COLO829 (cell line): ENCODE measurements at places on chromosomes 3 and 15.

DNA sequence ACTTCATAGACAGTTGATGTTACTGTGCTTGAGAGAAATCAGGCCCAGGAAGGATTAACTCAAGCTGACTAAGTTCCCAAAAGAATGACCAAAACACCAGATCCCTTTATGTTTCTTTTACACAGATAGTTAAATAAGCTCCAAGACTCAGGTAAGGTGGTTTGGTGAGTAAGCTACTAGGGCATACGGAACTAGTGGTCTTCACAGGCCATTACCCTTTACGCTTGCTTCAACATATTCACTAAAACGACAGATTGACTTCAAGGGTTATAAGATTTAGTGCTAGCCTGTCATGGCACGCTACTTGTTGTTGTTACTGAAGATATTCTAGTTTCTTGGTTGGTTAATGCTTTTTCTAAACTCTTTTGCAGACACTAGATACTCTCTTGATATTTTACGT is 369.3 kb downstream of the LPP start:
- no peak for DNase-seq

DNA sequence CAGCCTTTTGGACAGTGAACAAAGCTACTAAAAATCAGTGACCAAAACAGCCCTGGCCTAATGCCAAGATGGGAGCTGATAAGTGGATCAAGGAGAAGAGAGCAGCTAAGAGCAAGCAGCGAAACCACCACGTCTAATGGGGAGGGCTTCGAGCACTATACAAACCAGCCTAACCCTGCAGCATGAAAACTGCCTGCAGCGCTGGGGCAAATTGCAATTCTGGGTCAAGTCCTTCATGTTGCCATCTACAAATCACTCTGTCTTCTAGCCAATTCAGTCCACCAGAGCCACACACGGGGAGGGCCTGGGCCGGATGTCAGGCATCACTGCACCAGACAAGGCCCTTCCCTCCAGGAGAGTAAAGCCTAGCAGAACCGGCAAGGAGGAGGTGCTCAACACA is 30.5 kb upstream of the SPATA12 start:
- DNase-seq: no peak

- no peak for DNase-seq
These were observed 16.7 kb upstream of the MYH15 start for GRCh38 chr3:108527109-108527508.

- DNase-seq: peak; percentile 87
These were observed 90.7 kb downstream of the IGF2BP2 start for GRCh38 chr3:185733980-185734724.

DNA sequence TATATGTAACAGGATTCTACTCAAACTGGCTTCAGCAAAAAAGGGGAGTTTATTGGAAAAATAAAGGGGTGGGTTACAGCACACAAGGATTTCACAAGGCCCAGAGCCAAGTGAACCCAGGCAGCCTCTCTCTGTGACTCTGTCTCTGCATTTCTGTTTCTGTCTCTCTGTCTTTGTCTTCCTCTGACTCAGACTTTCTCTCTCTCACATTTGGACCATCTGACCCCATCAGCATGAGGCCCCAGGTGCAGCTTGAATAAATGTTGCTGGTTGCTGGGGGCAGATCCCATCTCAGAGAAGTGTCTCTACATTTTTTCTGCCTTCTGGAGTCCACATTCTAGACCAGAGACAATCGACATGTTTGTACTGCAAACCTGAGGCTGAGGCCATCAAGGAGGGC is 45.0 kb downstream of the RPLP1 start:
- no peak for DNase-seq

GRCh38 chr3:52372822-52373504 is 56.8 kb downstream of the DNAH1 start:
- no peak for DNase-seq

GRCh38 chr3:197270558-197271317 is 27.7 kb downstream of the DLG1 start:
- no peak for DNase-seq

DNA sequence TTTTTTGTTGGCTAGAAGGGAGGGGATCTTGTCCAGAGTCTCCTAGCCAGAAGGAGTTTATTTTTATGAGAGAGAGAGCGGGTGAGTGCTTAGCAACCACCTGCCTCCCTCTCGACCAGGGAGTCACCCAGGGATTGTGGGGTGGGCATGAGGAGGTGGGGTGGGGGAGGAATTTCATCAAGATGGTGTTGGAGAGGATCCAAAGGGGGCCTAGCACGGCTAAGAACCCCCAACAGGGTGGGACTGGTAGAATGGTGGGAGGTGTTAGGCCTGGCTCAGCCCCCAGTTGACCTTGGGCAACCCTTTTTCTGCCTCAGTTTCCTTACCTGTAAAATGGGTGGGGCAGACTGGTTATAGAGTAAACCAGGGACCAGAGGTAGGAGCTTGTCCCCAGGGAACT is 1.8 kb downstream of the SLC6A6 start:
- no peak for DNase-seq

DNA sequence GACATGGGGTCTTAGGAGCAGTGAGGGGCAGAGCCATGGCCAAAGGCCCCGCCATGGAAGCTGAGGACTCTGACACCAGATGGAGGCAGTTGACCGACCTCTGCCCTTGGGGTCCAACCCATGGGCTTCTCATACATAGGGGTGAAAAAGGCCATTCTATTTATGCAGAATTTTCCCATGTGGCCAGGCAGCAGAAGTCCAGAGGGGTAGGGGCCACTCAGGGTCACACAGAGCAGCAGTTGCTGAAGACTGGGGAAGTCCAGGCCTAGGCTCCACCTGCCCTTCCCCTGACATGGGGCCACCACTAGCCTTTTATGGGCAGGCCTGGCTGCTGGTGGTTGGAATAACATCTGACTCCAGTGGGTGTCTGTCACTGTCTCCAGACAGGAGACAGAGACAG is 6.4 kb downstream of the PRSS50 start:
- no peak for DNase-seq

GRCh38 chr15:45165536-45165935 is 22.2 kb downstream of the SHF start:
- DNase-seq: no peak
